Erythroblast (primary cell): ENCODE measurements at places on chromosomes 5 and 9.

GRCh38 chr9:135810806-135811575 is 96.4 kb downstream of the CAMSAP1 start:
- no peak for DNase-seq

DNA sequence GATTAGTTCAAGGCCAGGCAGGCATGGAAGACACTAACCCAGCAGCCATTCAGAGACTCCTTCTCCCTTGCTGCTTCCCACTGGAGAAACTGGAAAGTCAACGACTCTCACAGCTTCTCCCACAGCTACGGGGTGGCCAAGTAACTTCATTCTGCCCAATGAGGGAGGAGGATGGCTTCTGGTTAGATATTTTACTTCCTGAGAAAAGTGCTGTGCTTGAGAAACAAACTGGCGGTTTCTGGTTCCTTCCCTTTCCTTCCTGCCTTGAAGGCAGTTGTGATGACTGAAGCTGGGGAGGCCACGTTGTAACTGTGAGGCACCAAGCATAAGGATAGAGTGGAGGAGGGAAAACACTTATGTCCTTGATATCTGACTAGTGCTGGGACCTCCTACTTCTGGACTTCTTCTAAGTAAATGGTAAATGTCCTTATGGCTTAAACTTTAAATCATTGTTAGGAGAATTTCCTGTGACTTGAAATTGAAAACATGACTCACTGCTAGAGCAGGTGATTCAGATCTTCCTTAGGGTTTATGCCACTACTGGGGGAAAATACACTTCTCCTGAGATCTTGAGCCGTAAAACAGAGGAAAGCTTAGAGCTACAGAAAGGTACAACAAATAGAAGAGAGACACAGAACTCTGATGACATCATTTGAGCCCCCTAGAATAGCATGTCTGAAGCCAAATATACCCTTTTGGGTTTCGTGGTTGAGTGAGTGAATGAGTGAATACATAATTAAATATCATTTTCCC is 3.1 kb upstream of the GNPDA1 start:
- peak; percentile 18 for DNase-seq

GRCh38 chr5:125006011-125006685 is 259.7 kb upstream of the ZNF608 start:
- no peak for DNase-seq

DNA sequence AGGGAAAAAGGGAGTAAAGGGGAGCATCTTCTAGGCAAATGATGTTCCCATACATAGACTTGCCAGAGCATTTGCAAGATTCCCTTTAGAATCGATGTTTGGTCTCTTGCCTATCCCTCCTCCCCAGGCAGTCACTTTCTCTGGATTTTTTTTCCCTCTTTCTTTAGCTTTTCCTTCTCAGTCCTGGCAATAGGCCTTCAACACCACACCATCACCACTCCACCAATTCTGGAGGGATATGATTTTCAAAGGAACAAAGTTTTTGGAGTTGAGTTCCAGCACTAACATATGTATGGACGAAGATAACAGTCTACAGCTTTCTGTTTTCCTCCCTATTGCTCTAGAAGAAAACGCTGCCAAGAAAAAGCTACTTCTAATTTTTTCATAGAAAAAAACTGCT is 377.4 kb downstream of the PDE4D start:
- no peak for DNase-seq
